T-helper 1 cell treated with Interleukin-12 subunit alpha and Interleukin-12 subunit beta and Interleukin-4 antibody, amounts not matched to agents 30 ng/mL and 1 ng/mL, for 36 hours (primary cell): ENCODE measurements at places on chromosomes 1 and 21. TPM values are rescaled to one million over a fixed set of nuclear protein-coding genes. Genes with fewer than 3 reads are reported as not detected.

The IL20 gene
- total RNA-seq: not detected in 2 replicates

The EDEM3 gene
- 28.0 and 32.1 TPM in 2 replicates for total RNA-seq

The LRRC40 gene
- 19.4 and 21.6 TPM in 2 replicates for total RNA-seq

The TMIGD3 gene
- 0.42 TPM in 1 of 2 replicates, not detected in the other for total RNA-seq

The CD1E gene
- not detected in 2 replicates for total RNA-seq

The SEC16B gene
- total RNA-seq: not detected in 2 replicates

The KRTAP26-1 gene
- not detected in 2 replicates for total RNA-seq

The GJB3 gene
- total RNA-seq: not detected in 2 replicates

The TBX15 gene
- total RNA-seq: not detected in 2 replicates

The LYPLA2 gene
- total RNA-seq: 89.3 and 97.6 TPM in 2 replicates

The GJB5 gene
- total RNA-seq: not detected in 2 replicates

The NUDT4B gene
- not detected in 2 replicates for total RNA-seq

The MTFR1L gene
- 32.5 and 34.2 TPM in 2 replicates for total RNA-seq

The PGLYRP4 gene
- total RNA-seq: not detected in 2 replicates

The SLC25A34 gene
- total RNA-seq: 1.6 and 2.6 TPM in 2 replicates

The S100A11 gene
- total RNA-seq: 450 TPM in 2 replicates

The CRNN gene
- not detected in 2 replicates for total RNA-seq

The APP gene
- 40.7 and 41.9 TPM in 2 replicates for total RNA-seq

The HES2 gene
- 0.63 and 1.1 TPM in 2 replicates for total RNA-seq

The C1orf115 gene
- 0.32 and 0.37 TPM in 2 replicates for total RNA-seq

The PDPN gene
- not detected in 2 replicates for total RNA-seq

The LCE3E gene
- not detected in 2 replicates for total RNA-seq

The FCN3 gene
- not detected in 2 replicates for total RNA-seq

The DEPDC1 gene
- total RNA-seq: 12.5 and 13.7 TPM in 2 replicates

The IL22RA1 gene
- total RNA-seq: not detected in 2 replicates

The EFHD2 gene
- total RNA-seq: 146 and 149 TPM in 2 replicates

The NTPCR gene
- total RNA-seq: 24.5 and 26.7 TPM in 2 replicates

The CTBS gene
- 22.2 and 22.8 TPM in 2 replicates for total RNA-seq

The HCRTR1 gene
- not detected in 2 replicates for total RNA-seq

The FNDC5 gene
- total RNA-seq: not detected in 2 replicates

The BEND5 gene
- 2.3 and 2.4 TPM in 2 replicates for total RNA-seq

The SERINC2 gene
- 0.10 and 0.29 TPM in 2 replicates for total RNA-seq

The PPCS gene
- total RNA-seq: 42.0 and 46.7 TPM in 2 replicates

The CHTOP gene
- 103 and 105 TPM in 2 replicates for total RNA-seq

The PROK1 gene
- total RNA-seq: 0.15 TPM in 1 of 2 replicates, not detected in the other

The IARS2 gene
- 51.2 and 53.4 TPM in 2 replicates for total RNA-seq

The ACOT7 gene
- total RNA-seq: 72.3 and 76.9 TPM in 2 replicates

The SAMSN1 gene
- 138 and 140 TPM in 2 replicates for total RNA-seq

The FCRL5 gene
- total RNA-seq: not detected in 2 replicates

The GBP2 gene
- 196 and 198 TPM in 2 replicates for total RNA-seq

The ASPM gene
- 49.0 and 49.2 TPM in 2 replicates for total RNA-seq

The UBE2U gene
- total RNA-seq: not detected in 2 replicates

The FAM167B gene
- total RNA-seq: 0.22 and 0.68 TPM in 2 replicates

The ZFP69 gene
- total RNA-seq: 2.6 and 3.2 TPM in 2 replicates

The KLF17 gene
- not detected in 2 replicates for total RNA-seq
